Panc1 (cell line): ENCODE measurements at places on chromosomes 4 and X.

- no peak overlapping the region for H3K4me3 ChIP-seq
- no peaks in the 10 kb centered on the region for H3K36me3 ChIP-seq
- no peaks in the 10 kb centered on the region for H3K27me3 ChIP-seq
- H3K27ac ChIP-seq = no peak overlapping the region
- H3K4me1 ChIP-seq = no peaks in the 10 kb centered on the region
- no peak for DNase-seq
Observed at GRCh38 chr4:8754634-8755589, 116.7 kb downstream of the HMX1 start.

DNA sequence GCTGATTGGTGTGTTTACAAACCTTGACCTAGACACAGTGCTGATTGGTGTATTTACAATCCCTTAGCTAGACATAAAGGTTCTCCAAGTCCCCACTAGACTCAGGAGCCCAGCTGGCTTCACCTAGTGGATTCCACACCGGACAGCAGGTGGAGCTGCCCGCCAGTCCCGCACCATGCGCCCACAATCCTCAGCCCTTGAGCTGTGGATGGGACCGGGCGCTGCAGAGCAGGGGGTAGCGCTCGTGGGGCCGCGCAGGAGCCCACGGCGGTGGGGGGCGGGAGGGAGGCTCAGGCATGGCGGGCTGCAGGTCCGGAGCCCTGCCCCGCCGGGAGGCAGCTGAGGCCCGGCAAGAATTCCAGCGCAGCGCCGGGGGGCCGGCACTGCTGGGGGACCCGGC lies 30.7 kb downstream of the MEPE start:
- no peaks in the 10 kb centered on the region for H3K4me1 ChIP-seq
- no peak for DNase-seq
- H3K4me3 ChIP-seq = no peak overlapping the region
- no peaks in the 10 kb centered on the region; the same call in 1 of the 2 replicates for H3K27me3 ChIP-seq
- no peaks in the 10 kb centered on the region for H3K36me3 ChIP-seq

DNA sequence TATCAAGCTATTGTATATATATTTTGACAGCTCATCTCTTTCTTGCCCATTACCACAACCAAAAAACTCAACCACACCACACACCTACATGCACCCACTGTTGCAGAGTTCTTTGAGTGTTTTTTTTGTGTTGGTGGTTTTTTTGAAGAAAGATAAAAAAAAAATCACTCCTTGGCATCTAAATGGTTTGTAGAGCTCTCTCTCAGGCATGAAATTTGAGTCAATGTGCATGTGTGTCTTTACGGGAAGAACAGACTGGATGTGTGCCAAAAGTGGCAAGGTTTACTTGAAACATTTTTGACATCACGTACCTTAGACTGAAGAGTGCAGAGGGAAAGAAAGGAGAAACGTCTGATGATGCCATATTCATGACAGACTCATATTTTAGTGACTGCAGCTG lies 154.2 kb downstream of the FHIP1A start:
- H3K4me1 ChIP-seq = no peaks in the 10 kb centered on the region
- H3K4me3 ChIP-seq = no peak overlapping the region
- no peaks in the 10 kb centered on the region for H3K27me3 ChIP-seq
- no peak overlapping the region for H3K27ac ChIP-seq

DNA sequence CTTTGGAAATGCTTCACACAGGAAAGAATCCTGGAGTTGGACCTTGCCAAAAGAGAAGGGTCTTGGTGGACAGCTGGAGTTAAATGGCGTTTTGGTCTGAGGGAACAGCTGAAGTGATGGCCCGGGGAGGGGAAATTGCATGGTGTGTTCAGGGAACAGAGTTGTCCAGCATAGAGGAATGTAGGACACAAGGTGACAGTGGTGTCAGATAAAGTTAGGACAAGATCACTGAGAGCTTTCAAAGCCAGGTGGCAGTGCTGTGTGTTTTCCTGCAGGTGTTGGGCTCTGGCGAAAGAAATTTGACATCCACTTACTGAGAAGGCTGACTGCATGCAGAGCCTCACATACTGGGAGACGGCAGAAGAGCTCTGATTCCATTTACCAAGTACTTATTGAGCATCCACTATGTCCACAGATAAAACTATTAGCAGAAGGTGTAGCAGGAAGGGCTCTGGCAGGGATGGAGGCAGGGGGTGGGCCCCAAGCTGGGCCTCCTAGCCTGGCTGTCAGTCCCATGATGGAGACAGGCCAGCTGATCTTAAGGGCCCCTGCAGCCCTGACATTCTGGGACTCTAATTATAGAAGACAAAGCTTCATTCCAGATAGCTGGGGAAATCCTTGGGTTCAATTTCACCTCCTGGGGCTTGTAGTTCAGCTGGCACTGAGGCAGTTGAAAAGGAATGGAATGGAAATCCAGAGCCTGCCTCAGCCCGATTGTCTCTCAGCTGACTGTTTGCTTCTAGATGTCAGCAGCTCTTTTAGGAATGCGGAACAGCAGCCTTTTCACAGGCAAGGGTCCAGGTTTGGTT lies 150.2 kb upstream of the MAMLD1 start:
- H3K4me1 ChIP-seq = no peaks in the 10 kb centered on the region
- no peaks in the 10 kb centered on the region for H3K27me3 ChIP-seq
- H3K36me3 ChIP-seq = no peaks in the 10 kb centered on the region
- no peak for DNase-seq

DNA sequence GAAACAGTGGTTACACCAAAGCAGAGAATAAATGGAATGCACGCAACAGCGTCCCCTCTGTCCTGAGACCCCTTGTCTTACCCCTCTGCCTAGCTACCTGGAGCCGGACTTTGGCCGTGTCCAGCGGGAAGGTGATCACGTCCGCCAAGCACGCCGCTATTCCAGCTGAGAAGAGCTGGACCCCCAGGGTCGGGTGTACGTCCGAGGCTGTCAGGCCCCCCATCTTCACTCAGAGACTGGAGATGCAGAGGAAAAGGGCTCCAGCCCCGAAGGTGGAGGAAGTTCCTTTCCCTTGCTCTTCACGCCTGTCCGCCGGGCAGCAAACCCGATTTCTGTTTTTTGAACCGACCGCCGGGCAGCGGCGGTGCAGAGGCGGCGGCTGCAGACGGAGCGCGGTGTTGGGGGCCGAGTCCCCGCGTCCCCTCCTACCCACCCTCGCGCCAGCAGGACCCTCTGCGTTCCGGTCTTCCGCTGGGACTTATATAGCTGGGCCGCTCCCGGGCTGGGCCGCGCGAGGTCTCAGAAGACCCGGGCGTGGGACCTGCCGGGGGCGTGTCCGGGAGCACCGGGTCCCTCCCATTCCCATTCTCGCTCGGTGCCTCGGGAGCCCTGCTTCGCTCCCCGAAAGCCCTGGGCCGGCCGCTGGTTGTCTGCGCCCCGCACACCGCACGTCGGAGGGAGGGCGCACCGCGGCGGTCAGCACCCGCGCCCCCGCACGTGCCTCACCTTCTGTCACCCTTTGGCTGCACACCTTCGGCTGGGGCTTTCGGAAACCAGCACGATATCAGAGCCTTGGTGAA lies at the start of gene UCP1:
UCP1 (minus strand) TSS at position 455 of the 800 bp plus-strand sequence; CDS start at position 223, 232 bp downstream.
- peak within 1 kb of the TSS; percentile 30 for H3K4me3 ChIP-seq
- H3K27me3 ChIP-seq = peaks cover 21% of the 10 kb centered on the region
- no peaks in the 10 kb centered on the region for H3K36me3 ChIP-seq

GRCh38 chr4:111806331-111806730 lies 338.9 kb upstream of the FAM241A start:
- H3K4me1 ChIP-seq = no peaks in the 10 kb centered on the region
- no peaks in the 10 kb centered on the region for H3K27me3 ChIP-seq
- no peak overlapping the region for H3K4me3 ChIP-seq
- H3K27ac ChIP-seq = no peak overlapping the region
- no peaks in the 10 kb centered on the region for H3K36me3 ChIP-seq

DNA sequence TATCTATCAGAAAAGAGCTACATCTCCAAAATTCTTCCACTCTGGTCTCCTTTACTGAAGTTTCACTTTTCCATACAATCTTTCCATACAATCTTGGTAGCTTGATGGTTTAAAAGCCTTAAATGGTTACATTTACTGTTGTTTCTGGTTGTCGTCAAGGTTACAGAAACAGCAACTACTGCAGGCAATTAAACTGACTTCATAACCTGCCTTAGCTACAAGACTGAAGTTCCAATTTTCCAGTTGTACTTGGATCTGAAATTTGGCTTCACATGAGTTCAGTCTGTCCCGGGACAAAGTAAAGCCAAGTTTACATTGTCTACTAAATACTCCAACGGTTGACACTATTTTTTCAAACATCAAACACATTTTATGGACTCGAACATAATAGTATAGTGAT lies 326.4 kb downstream of the ANKRD50 start:
- H3K36me3 ChIP-seq = no peaks in the 10 kb centered on the region
- H3K4me1 ChIP-seq = no peaks in the 10 kb centered on the region
- no peak overlapping the region for H3K27ac ChIP-seq
- H3K4me3 ChIP-seq = no peak overlapping the region
- no peaks in the 10 kb centered on the region for H3K27me3 ChIP-seq

DNA sequence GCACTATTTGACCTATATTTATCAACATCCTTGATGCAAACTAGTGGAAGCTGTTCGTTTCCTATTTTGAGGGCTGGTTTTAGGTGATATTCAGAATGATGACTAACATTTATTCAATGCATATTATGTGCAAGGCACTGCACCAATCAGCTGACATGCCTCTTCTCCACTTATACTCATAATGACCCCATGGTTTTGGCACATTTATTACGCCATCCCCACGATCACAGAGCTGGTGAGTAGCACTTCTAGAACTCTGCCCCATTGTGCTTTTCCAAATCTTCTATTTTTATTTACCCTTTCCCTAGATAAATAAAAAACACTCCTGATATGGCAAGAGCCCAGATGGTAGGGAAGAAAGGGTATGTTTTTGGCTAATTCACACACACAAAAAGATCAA lies 13.1 kb downstream of the SCML1 start:
- H3K27ac ChIP-seq = no peak overlapping the region
- no peaks in the 10 kb centered on the region for H3K36me3 ChIP-seq
- H3K27me3 ChIP-seq = no peaks in the 10 kb centered on the region
- no peak for DNase-seq
- no peaks in the 10 kb centered on the region for H3K4me1 ChIP-seq
- no peak overlapping the region for H3K4me3 ChIP-seq

DNA sequence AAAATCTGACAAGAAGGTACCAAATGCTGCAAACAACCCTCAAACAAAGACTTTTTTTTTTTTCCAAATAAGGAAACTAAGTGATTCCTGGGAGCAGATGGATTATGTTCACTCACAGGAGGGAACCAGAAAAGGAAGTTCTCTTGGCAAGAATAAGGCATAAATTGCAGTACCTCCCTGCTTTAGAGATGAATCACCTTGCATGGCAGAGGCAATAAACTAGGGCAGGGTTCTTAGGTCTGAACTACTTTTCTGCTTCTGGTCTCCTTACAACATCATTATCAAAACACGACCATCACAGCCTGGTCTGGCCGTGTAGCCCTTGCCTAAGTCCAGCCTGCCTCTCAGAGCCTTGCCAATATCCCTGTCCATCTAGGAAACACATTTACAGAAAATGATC lies 6.3 kb downstream of the TMEM31 start:
- H3K4me3 ChIP-seq = no peak overlapping the region
- DNase-seq = no peak
- no peaks in the 10 kb centered on the region for H3K27me3 ChIP-seq
- no peak overlapping the region for H3K27ac ChIP-seq
- no peaks in the 10 kb centered on the region for H3K36me3 ChIP-seq

DNA sequence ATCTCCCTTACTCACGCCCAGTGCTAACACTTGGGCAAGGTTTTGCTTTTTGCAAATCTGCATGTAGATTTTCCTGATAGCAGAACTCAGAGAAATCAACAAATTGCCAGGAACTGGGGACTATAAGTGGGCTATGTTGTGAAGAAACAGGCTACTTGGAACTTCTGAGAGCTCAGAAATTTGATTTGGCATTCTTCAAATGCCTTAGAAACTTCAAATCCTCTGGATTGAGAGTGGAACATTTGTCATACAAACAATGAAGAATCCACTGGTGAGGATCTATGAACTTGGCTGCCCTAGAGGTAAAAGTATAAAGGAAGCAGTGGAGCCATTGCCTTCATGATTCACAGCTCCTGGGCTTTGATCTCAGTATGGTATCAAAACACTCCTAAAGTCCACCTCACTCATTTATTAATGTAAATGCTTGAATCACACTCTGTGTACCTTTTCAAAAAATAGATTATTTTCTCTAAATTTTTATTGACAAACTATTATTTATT lies 126.0 kb downstream of the GLRA3 start:
- no peak overlapping the region for H3K4me3 ChIP-seq
- H3K4me1 ChIP-seq = no peaks in the 10 kb centered on the region
- H3K27ac ChIP-seq = no peak overlapping the region
